Activated T-cell treated with anti-CD3 and anti-CD28 coated beads for 1 hour (primary cell): ENCODE measurements at places on chromosomes 16 and 17.

- DNase-seq = no peak
These were observed 11.0 kb downstream of the NEUROD2 start for GRCh38 chr17:39596543-39597267.

- peak; percentile 14 for DNase-seq
These were observed 65.9 kb downstream of the EMP2 start for GRCh38 chr16:10514369-10515055.

DNA sequence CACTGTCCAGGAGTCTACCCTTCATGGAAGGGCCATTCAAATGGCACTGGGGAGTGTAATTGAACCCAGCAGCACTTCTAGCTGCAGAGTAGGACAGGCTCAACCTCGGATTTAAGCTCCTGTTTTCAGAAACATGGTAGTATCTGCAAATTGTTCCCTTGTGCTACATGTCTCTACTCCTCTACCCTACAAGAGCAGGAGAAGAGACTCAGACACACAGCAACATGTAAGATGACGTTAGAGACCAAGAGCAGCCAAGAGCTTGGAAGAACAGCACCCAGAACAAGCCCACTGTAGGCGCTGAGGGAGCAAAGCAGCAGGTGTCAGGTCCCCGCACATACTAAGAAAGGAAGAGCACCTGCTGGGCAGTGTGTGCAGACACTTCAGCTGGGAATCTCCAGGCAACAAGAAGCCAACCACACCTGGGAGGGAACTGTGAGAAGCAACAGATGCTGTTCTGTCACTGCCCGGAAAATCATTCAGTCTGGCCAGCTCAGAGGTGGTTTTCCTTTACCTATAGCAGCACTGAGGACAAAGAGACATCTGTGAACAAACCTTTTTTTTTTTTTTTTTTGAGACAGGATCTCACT, 35.6 kb upstream of the MNT start:
- DNase-seq = no peak

- no peak for DNase-seq
These were observed 22.7 kb downstream of the PROCA1 start for GRCh38 chr17:28689011-28689410.

GRCh38 chr16:1974157-1975070, 2.6 kb downstream of the TBL3 start:
- DNase-seq = no peak

GRCh38 chr17:60586288-60586974, 13.6 kb upstream of the PPM1D start:
- no peak for DNase-seq

- DNase-seq = no peak
These were observed 525.7 kb downstream of the CDH11 start for GRCh38 chr16:64596196-64596595.

- DNase-seq = no peak
These were observed 23.6 kb upstream of the ZNF750 start for GRCh38 chr17:82863383-82863940.

DNA sequence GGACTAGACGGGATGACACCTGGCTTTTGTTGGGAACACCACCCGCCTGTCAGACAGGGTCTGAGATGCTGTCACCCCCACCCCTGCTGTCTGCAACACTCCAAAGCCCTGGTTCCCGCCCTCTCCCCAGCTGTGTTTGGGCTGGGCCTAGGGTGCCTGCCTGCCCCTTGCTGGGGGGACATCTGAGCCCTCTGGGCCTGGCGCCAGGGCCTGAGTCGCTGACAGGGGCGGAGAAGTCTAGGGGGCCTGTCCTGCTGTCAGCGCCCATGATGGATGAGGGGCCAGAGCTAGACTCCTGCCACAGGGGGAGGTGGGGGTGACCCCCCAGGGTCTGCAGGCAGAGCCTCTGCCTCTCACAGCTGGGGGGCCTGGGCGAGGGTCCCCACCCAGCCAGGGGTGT, 7.6 kb upstream of the PKMYT1 start:
- DNase-seq = no peak

- DNase-seq = no peak
These were observed 528 bp downstream of the PRSS27 start for GRCh38 chr16:2719328-2720063.

DNA sequence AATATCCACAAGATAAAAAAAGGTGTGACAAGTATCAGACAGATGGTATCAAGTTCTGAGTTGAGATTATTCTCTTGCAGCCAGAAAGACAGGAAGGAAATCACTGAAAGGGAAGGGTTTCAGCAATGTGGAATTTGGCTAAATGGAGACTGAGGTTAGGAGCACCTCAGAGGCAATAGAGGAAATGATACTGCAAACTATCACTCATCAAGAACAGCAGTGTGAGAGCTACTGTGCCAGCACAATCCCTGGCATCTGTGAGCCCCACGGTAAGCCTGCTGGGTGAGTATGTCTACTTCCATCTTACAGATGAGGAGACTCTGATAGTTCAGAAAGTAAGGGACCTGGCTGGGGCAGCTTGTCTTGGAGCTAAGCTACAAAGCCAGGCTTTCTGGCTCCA, 162.0 kb downstream of the SALL1 start:
- no peak for DNase-seq

GRCh38 chr16:66485376-66485775, 58.3 kb downstream of the BEAN1 start:
- no peak for DNase-seq

DNA sequence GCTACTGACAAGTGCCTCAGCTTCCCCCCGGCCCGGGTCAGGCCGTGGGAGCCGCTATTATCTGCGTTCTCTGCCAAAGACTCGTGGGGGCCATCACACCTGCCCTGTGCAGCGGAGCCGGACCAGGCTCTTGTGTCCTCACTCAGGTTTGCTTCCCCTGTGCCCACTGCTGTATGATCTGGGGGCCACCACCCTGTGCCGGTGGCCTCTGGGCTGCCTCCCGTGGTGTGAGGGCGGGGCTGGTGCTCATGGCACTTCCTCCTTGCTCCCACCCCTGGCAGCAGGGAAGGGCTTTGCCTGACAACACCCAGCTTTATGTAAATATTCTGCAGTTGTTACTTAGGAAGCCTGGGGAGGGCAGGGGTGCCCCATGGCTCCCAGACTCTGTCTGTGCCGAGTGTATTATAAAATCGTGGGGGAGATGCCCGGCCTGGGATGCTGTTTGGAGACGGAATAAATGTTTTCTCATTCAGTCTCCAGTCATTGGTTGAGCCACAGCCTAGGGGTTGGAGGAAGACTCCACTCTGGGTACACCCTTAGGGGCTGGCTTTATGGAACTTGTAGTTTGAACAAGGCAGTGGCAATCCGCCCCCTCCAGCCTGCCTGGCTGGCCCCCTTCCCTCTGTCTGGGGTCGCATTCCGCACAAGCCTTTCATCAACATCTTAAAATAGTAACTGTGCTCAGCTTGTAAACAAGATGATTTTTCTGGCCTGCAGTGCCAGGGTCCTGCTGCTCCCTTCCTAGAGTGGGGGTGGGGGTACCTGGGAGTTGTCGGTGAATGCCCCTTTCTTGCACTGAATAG, 4.1 kb downstream of the SYNGR2 start:
- DNase-seq = no peak
